ENCODE measurements at places on chromosomes 1 and 21.

- no peak for DNase-seq
Measured at GRCh38 chr21:17269760-17270159, 243.1 kb upstream of the CXADR start.

- DNase-seq: no peak
Measured at GRCh38 chr1:77282866-77283539, 1.2 kb downstream of the AK5 start.

GRCh38 chr1:66383168-66383567 lies 150.8 kb upstream of the SGIP1 start:
- DNase-seq: no peak

- no peak for DNase-seq
Measured at GRCh38 chr1:23578311-23578996, 19.2 kb upstream of the ID3 start.

DNA sequence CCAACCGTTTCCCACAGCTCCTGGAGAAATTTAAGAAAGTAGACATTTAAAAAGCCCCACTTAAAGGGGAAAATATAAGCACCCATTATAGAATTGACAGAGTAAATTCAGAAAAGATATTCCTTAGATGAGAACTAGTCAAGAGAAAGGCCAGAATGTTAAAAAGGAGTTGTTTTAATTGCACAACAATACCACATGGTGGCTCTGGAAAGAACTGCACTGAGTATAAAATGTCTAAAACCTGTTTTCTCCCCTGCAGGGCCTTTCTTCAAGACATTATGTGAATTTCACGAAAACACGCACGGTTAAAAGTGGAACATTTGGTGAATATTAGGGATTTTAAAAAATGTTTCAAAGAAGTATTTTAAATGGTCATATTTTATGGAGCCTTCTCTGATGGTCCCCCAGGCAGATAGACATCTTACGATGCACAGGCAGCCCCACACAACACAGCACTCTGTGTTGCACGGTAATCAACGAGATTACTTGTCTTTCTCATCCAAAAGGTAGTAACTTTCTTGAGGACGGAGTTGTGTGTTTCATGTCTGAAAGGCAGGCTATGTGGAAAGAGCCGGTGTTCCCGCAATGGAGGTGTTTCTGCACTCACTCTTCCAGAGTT lies 101.9 kb downstream of the PRRX1 start:
- DNase-seq: no peak

- DNase-seq: no peak
Measured at GRCh38 chr1:32716312-32717148, 14.0 kb upstream of the SYNC start.

DNA sequence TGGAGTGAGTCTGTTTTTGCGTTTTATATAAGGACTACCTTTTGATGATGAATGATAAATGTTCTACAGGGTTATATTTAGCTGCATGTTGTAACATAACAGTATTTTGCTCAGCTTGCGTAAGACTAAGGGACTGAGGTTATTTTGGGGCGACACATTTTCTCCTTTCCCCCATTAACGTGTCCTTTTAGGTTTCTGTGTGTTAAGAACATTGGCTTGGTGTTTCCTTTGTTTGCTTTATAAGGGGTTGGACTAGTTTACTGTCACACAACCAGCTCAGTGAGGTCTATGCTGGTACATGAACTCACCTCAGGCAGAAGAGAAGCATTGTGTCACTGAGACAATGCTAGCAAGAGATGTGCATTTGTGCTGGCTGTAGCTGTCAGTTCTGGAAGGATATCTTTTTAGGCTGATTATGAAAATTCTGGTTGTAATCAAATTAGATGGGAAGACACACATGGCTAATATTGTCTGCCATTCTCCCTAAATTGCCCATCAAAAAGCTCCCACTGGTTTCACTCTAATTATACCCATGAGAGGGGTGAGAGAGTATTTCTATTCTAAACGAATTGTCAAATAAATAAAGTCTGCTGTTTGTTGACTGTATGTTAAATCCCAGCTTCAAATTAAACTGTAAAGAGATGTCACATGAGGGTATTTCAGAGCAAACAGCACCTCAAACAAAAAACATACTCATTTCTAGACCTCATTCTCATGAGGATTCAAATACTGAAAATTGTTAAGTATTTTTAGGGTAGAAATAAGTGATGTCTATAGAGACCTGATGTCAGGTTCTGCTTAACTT lies 62.6 kb downstream of the CDC14A start:
- no peak for DNase-seq

GRCh38 chr1:49197081-49197480 lies 420.4 kb upstream of the BEND5 start:
- no peak for DNase-seq

DNA sequence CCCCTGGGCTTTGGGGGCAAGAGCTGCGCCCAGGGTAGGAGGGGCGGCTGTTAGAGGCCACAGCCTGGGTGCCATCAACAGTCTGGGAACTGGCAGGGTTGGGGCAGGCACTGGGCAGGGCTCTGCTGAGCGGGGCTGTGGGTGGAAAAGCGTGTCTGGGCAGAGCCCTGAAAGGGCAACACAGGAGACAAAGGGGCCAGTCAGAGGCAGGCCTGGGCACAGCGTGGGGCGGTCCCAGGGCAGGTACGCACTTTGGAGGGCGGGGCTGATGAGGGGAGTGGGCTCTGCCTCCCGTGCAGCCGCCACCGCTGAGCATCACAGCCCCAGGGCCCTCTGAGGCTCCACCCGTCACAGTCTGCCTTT lies 13.9 kb downstream of the CELSR2 start:
- no peak for DNase-seq

- DNase-seq: no peak
Measured at GRCh38 chr1:59986516-59987310, 60.1 kb upstream of the CYP2J2 start.

GRCh38 chr1:29341936-29342335 lies 105.6 kb downstream of the PTPRU start:
- DNase-seq: no peak

DNA sequence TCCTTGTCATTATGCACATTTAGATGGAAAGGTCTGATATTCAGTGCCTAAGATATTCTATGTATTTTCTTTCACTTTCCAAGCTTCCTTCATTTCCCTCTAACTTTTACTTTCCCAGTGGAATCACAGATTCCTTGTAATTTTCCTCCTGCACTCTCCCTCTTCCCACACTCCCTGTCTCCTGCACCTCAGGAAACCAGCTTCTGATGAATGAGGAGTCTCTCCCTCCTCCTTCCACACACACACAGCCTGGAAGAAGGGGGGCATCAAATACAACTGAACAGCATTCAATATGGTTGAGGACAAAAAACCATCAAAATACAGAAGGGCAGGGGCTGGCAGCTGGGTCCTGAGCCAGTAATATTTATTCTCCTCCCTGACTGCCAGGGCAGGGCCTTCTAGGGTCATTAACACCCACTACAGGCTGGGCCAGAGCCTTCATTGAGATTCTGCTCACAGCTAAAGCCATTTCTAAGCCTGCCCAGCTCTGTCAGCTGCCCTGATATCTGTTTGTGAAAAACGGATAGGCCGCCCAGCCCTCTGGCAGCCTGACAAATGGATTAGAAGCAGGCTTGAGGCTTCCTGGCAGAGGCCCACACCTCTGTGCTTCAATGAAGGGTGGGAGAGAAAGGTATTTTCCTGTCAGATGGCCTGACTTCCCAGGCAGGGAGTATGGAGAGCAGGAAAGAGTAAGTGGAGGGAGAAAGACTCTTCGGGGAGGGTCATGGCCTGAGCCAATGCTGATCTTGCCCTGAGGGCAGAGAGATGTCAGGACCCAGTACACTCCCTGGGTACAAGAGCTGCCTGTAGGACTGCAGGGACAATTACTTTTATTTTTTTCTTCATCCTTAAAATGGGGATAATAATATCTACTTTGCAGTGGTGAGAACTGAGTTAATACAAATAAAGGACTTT lies 138.9 kb upstream of the SPATA6 start:
- DNase-seq: no peak

DNA sequence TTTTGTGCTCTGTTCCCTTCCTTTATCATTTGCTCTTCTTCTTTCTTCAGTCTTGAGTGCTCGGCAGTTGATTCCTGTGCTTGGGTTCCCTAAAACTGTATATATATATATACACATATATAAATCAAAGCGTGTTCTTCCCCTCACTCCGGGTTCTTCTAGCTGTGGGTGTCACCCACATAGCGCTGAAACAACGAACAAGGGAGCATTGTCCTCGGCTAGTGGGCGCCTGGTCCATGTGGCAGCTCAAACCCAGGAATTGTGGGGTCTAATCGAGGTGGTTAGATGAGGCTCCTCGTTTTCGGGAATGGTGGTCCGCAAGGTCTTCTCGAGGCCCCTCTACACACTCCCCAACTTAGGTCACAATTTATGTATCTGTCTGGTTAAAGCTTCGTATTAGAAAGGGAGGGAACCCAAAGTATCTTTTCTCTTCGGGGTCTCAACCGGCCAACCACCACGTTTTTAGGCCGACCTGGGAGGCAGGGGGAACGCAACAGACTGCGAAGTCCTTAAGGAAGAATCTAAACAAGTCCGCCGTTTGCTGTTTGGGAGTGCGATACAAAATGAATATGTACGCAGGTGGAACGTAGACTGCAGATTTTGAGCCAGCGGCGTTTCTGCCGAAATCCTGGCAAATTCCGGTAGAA lies 504 bp upstream of the SDHC start:
- DNase-seq: no peak

- DNase-seq: no peak
Measured at GRCh38 chr1:11781297-11781696, 19.3 kb downstream of the C1orf167 start.

GRCh38 chr1:233945979-233946378 lies 41.5 kb downstream of the SLC35F3 start:
- no peak for DNase-seq

DNA sequence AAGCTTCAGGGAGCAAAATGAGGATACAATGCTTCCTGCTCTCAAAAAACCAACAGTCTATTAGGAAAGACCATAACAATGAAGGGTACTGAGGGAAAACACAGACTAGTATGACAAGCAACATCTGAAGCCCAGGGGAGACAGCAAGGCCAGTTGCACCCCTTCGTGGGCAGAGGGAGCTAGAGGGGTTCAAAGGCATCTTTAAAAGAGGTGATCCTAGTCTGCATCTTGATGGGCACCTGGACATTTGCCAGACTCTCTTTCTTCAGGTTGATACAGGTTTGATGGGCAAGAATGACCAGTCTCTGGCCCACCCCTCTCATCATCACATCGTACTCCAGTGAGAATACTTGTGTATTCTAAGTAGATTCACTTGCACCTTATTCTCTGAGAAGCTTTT lies 177.7 kb downstream of the VAV3 start:
- no peak for DNase-seq

- DNase-seq: no peak
Measured at GRCh38 chr1:53575141-53575954, 116.1 kb downstream of the DMRTB1 start.

- no peak for DNase-seq
Measured at GRCh38 chr1:168732736-168733135, 3.7 kb upstream of the DPT start.

GRCh38 chr1:154749078-154749760 lies 120.9 kb downstream of the KCNN3 start:
- no peak for DNase-seq

DNA sequence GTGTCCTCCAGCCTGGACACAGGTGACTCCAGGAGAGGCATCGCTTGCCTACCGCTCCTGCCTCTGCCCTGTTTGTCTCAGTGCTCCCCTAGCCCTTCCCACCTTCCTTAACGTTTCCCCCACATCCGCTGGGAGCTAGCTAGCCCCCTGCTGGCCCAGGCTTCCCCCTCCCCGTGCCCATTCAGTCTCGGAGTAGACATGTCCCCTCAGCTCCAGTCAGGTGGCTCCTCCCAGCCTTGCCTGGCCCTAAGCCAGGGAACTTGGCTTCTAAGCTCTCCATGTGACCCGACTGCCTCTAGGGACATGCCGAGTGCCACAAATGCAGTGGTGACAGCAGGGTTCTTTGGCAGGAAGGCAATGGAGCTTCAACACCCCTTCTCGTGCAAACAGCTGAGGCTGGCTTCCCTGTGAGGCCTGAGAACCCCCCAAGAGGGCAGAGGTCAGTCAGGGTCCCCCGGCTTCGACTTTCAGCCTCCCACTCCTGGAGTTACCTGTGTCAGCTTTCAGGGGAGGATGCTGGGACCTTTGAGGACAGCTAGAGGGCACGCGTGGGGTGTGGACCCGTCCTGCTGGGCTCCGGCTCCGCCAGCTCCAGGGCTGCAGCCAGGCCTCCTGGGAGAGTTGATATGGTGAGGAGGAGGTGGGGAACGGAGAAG lies 16.2 kb downstream of the DRAXIN start:
- DNase-seq: no peak

DNA sequence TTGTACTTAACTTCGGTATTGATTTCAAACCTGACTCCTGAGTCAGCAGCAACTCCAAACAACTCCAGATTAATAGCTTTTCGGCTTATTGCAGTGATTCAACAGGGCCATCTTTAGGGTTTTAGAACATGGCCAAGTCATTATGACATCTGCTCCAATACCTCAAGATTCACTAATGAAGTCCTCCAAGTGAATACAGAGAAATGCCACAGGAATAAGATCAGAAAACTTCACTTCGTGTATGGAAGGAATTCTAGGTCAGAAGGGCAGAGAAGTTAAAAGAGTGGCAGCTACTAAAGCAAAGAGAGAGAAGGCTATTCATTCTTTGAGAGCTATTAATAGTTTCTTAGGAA lies 7.6 kb upstream of the C1orf116 start:
- DNase-seq: no peak

DNA sequence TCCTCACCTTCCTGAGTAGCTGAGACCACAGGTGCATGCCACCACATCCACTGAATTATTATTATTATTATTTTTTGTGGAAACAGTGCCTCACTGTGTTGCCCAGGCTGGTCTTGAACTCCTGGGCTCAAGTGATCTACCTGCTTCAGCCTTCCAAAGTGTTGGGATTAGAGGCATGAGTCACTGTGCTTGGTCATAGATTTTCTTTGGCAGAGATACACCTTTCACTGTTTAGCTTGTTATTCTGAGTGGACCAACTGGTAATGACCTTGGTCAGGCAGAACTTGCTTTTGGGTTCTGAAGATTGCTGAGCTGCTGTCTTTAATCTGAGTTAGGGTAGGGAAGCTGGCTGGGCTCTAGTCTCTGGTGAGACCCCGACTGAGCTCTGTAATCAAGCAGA lies 66.8 kb downstream of the DNAH14 start:
- DNase-seq: no peak

DNA sequence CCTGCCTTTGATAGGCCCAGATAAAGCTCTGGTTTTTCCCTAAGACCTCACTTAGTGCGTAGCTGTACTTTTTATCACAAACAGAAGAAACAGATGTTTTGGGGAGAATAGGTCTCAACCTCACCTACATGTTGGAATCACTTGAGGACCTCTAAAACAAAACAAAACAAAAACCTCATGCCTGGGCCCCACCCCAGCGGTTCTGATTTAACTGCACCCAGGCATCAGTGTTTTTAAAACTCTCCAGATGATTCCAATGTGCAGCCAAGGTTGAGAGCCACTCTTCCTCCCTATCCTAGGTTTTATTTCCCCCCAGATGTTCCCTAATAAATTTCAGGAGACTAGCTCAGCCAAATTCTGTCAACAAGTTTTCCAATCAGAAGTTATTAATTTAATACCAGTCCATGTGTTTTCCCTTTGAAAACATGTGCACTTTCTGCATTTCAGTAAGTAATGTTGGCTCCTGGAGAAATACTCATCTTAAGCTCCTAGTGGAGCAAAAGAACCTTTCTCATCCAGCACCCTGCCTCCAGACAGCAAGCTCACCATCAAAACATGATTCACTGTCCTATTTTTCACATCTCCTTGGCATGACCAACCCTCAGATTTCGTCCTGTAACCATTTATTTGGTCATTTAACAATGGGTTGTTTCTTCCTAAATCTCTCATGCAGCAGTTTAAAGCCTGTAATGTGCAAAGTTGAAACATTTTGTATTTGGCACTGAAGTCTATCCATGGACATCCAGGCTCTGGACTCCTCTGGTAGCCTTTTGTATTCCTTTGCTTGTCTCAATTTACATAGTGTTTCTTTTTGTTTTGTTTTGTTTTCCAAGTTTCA lies 27.5 kb downstream of the LRRC8C start:
- no peak for DNase-seq
